Diencephalon (tissue), 1 donor: ENCODE measurements at places on chromosomes 3 and 15. TPM values are rescaled to one million over a fixed set of nuclear protein-coding genes. Genes with fewer than 3 reads are reported as not detected.

Gene RBMS3
- total RNA-seq, result 36.2 TPM

Gene AMOTL2
- 42.9 TPM for total RNA-seq

Gene LAMB2
- total RNA-seq, result 78.2 TPM

Gene UROC1
- total RNA-seq, result not detected

Gene GUCA1C
- not detected for total RNA-seq

Gene TRPM1
- total RNA-seq, result not detected
